Skin of body (tissue), 3 donors: ENCODE measurements at places on chromosomes 13 and 19.

GRCh38 chr13:28282451-28282850 lies 144.1 kb downstream of the PAN3 start:
- no peak for DNase-seq

DNA sequence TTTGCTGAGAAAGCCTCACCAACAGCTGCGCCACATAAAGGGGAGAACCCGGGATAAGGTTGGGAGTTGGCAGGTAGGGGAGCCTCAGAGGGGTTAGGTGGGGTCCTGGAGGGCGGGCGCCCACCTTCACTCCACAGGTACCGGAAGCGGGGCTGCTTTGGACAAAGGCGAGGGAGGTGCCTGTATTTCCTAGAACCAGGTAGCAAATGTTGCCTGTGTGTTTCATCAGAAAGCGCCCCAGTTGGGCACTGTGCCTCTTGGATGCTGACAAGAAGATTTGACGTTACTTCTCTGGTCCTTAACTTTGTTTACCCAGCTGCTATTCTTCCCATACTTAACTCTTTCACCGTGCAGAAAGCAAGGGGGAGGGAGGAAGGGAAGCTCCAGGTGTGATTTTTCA lies 278.9 kb downstream of the ZNF536 start:
- DNase-seq: no peak

GRCh38 chr19:30448386-30449077 lies 76.3 kb downstream of the ZNF536 start:
- DNase-seq: peak; percentile 81

DNA sequence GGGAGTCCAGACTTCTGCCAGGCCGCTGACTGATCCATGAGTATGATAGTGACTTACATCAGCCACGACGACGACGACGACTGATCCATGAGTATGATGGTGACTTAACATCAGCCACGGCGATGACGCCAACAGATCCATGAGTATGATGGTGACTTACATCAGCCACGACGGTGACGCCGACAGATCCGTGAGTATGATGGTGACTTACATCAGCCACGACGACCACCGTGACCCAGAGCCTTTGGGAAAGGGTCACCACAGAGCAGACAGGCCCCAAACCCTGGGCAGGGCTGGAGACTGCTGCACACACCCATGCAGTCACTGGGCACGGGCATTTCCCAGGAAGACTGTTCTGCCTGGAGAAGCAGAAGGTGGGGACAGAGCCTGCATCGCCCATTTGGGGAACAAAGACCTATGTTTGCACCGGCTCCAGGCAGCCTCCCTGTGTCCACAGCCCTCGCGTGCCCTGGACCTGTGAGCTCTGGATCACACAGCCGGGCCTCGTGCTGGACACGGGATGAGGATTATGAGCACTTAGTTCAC lies 130.9 kb upstream of the SPACA7 start:
- DNase-seq: no peak

DNA sequence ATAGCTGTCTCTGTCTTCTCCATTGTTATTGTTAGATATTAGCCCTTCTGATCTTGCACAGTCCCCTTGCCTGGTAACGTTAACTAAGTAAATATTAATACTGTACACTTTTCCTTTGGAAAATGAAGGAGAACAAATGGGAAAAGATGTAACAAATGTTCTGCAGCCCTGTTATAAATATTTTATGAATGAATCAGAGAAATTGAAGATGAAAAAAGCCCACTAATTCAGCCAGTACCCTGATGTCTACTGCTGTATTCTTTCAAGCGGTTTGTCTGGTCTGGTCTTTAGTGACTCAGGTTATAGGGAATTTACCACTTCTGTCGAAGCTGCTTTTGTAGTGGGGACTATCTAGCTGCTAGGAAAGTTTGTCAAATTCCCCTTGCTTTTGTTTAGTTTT lies 121.0 kb downstream of the COG6 start:
- DNase-seq: no peak

DNA sequence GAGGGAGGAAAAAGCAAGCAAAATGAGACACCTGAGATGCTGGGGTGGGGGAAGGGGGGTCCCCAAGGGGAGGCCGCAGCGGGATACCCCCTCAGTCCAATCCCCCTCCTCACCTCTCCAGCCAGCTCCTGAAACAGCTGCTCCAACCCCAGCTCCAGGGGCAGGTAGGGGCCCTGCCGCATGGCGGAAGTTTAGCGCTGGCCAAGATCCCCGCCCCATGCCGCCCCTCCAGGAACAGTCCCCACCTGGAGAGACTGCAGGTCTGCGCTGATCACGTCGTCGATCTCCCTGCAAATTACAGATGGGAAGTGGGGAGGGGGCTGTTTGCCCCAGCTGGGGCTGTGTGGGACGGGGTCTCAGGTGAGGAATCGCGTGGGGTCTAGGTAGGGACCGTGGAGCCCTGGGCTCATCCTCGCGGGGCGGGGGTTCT lies 9.0 kb downstream of the CAPN12 start:
- DNase-seq: no peak

DNA sequence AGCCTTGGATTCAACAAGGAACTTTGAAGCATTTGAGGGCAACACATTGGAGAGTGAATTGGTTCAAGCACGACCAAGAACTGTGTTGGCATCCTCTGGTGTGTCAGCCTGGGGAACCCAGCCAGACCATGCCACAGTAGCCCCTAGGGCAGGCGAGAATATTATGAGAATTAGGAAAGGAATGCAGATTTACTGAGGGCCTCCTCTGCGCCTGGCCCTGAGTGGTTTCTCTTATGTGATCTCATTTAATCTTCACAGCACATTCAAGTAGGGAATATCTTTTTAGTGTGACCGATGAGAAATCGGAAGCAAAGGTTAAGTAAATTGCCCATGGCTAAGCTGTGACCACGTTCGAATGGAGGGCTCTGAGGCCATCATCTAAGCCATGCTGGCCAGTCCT lies 15.3 kb upstream of the ERICH6B start:
- DNase-seq: no peak

- DNase-seq: no peak
Measured at GRCh38 chr19:45097776-45098520, 5.0 kb downstream of the PPP1R37 start.

- no peak for DNase-seq
Measured at GRCh38 chr19:40392894-40393517, 3.0 kb upstream of the HIPK4 start.

DNA sequence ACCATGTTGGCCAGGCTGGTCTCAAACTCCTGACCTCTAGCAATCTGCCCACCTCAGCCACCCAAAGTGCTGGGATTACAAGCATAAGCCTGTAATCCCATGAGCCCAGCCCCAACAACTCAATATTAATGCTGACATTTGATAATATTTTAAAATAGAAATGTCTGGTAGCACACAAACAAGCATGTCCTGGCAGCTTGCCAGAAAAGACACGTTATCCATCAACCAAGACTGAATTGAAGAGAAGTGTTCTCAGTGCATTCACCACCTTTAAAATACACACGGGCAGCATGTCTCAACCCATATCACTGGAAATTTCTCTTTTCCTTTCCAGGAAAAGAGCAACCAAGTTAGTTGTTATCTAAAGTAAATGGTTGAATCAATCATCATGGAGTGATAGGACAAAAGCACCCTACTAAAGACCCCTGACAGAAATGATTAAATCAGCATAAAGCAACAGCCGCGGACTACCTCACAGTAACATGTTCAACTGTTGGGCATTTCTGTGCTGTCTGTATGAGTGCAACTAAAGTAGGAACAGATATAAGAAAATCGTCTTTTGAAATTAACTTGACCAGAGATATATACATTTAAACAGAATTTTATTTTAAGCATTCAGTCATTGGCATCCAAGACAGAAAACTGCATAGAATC lies 25.0 kb downstream of the LHFPL6 start:
- no peak for DNase-seq

DNA sequence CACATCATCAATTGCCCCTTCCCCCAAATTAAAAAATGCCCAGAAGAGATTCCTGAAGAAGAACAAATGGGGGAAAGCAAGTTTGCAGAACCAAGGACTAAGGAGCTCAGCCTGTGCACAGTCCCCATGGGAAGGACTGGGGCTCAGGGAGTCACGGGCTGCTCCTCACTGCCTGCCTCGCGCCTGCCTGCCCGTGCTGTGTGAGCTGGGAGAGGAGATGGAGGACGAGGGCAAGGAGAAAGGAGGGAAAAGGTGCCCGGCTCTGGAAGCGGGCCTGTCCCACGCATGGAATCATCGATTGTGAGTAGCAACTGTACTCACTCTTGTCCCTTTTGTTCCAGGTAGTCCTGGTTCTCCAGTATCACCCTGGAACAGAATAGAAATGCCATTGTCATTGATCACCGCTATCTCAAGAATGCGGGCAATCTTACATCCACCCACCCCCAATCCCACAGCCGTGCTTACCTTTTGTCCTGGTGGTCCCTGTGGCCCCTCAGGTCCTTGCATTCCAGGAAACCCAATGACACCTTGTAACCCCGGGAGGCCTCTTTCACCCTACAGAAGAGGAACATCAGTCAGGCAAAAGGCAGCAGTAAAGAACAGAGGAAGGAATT lies 93.4 kb downstream of the COL4A1 start:
- no peak for DNase-seq

DNA sequence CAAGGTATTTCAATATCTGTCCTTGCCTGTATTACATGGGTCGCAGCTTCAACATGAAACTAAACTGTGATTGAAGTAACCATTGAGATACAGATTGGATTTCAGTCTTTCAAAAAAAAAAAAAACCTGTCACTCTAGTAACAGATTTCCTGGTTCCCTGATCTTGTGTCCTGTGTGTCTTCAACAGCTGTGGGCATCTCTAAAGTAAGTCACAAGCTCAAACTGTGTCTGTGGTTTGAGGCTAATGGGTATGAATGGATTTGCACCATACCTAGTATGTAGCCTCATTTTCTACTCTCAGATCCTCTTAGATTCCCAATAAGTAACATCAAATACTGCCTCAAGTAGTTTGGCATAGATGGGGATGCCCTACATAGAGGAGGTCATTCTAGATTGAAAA lies 300.1 kb downstream of the COG6 start:
- DNase-seq: no peak
